ENCODE measurements at places on chromosomes 11 and 22.

GRCh38 chr11:96338910-96339705, 3.9 kb downstream of the MAML2 start:
- DNase-seq: no peak

- DNase-seq: no peak
Observed at GRCh38 chr11:41996533-41996932, 537.1 kb upstream of the LRRC4C start.

- DNase-seq: no peak
Observed at GRCh38 chr11:130652671-130653335, 204.4 kb downstream of the ADAMTS15 start.

GRCh38 chr11:69089258-69089657, 40.5 kb downstream of the TPCN2 start:
- DNase-seq: no peak

DNA sequence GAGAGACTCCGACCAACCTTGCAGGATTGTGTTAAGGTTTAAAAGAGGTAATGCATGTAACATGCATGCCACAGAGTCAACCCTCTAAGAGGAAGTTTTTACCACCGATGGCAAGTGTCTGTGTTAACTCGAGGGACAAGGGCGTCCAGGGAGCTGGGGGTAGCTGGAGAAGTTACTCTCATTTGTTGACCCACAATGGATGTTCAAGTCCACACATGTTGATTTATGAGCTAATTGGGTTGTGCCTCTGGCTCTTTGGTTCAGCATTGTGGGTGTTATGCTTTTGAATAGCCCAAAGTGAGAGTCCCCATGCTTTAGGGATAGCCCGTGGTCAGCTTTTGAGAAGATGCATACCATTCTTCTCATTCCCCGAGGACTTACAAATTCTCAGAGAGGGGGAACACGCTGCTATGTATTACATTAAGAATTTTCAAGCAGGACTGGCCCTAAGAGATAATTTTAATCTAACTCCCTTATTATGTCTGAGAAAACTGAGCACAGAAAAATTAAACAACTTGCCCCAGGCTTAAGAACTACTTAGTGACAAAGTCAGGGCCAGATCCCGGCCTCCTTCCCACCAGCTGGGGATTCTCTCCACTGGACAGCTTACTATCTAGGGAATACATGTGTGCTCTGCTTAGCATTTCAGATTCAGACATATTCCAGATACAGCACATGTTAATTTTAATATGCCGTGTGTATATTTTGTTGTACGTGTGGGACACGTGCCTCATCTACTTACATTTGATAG, 5.2 kb upstream of the PLET1 start:
- DNase-seq: no peak

DNA sequence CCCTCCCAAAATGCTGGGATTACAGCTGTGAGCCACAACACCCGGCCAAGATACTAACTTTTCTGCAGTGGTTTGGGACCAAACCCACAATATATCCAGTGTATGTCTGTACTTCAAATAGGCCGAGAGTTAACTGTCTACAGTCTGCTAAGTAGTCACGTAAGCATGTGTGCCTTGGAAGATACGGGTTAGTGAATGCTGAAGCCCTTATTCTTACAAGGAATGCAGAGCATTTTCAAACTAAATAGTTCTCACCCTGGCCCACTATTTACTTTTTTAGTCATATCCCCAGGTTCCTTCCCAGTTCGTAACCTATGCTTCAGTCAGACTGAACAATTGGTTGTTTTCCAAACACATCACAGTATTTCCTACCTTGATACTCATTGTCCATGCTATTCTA, 176.0 kb downstream of the WNT11 start:
- no peak for DNase-seq

DNA sequence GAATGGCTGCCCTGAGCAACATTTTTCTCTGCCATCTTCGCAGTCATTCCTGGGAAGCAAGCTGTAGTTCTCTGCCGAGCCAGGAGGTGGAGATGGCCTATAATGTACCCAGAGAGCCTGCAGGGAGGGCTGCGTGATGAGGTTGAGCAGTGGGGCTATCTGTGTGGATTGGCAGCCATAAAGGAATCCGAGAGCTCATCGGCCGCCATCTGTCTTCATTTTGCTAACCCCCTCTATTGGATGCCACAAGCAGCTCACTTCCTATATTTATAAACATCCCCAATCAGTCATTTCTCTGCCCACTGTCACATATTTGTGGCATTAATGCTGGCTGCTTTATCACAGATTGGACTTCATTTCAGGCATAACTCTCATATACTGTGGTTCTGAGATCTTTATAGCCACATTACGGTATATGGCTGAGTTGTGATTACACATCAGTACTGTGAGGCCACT, 209.5 kb downstream of the NTM start:
- peak; percentile 47 for DNase-seq
